ENCODE measurements at places on chromosomes 16 and 17. TPM values are rescaled to one million over a fixed set of nuclear protein-coding genes. Genes with fewer than 3 reads are reported as not detected.

DNA sequence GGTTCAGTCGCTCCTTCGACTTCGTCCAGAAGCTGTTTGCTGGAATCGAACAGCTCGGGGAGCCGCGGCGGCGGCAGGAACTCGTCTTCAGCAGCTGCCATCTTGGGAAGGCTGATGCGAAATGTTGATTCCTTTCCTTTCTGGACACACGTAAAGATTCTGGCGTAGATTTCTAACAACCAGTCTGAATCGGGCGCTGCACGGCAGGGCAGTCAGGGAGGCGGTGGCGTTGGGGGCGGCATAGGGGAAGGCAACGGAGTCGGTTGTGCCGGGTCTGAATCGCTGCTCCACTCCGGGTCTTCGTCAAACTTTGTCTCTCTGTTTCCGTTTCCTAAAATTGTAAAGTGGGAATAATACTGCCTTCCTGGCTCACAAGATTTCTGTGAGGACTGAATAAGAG is 30.3 kb downstream of the TEX14 start:
- no peak for DNase-seq

- no peak for DNase-seq
Measured at GRCh38 chr16:80743772-80744171, 60.6 kb downstream of the CDYL2 start.

DNA sequence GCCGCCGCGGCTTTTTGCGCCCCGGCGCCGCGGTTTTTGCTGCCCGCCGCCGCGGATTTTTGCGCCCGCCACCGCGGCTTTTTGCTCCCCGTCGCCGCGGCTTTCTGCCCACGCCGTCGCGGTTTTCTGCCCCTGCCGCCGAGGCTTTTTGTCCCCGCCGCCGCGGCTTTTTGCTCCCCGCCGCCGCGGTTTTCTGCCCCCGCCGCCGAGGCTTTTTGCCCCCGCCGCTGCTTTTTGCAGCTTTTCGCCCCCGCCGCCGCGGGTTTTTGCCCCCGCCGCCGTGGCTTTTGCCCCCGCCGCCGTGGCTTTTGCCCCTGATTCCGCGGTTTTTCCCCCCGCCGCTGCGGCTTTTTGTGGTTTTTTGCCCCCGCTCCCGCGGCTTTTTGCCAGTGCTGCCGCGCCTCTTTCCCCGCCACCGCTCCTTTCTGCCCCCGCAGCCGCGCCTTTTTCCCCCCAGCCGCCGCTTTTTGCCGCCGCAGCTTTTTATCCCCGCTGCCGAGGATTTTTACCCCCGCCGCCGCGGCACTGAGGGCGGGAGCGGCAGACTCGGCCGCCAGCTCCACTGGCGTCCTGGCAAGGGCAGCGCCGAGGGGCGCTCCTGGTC is 518.6 kb upstream of the WSB1 start:
- no peak for DNase-seq

DNA sequence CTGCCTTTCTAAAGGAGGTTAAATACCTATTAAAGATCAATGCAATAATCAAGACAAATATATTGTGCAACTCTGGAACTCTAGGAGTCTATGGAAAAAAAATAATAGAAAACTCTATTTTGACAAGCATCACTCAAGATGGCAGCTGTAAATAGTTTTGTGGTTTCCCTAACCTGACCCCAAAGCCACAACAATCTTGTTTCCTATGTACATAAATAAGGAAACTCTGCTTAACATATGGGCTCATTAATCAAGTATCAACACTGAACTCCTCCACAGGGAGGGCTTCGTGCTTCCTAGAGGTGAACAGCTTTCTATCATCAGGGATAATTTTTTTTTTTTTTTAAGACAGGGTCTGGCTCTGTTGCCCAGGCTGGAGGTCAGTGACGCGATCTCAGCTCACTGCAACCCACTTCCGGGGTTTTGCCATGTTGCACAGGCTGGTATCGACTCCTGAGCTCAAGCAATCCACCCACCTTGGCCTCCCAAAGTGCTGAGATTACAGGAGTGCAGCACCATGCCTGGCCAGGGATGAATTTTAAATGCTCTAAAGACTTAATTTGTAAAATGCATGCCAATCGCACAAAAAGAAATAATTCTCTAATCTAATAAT is 42.5 kb downstream of the ARHGAP17 start:
- no peak for DNase-seq

- no peak for DNase-seq
Measured at GRCh38 chr16:21226749-21227148, 6.8 kb upstream of the ANKS4B start.

DNA sequence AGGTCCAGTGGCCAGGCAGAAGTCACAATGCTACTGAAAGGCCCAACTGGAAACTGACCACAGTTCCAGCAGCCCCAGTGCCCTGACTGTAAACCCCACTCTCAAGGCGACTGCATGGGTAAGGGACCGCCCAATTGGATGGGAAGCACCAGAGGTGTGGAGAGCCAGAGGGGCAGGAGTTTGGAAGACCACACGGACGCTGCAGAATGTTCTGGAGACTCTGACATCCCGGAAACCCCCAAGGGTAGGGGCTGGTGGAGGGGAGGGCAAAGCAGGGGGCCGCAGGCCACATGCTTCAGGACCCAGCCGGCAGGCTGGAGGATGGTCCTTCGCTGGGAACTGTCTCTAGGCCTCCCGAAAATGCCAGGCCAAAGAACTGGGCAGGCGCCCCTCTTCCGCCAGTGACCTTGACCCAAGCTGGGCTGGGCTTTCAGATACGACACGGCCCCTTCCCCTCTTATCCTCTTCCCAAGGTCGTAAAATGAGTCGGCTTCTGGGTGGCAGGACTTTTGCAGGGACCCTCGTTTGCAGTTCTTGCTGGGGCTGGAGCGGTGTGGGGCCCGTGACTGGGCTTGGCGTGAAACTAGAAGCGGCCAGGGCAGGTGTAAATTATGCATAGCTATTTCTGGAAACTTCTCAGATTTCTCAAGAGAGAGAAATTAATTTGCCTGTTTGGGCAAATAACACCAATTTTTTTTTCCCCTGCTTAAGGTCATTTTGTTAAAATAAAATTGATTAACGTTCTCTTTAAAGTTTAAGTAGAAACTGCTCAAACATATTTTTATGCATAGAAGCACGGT is 110.2 kb downstream of the C16orf78 start:
- DNase-seq = no peak

Gene NLRC3
- not detected for total RNA-seq

Gene MRM3
- 13.2 TPM for total RNA-seq

Gene TEKT1
- not detected for total RNA-seq

- no peak for DNase-seq
Measured at GRCh38 chr17:59298521-59298920, 32.9 kb upstream of the YPEL2 start.

Gene PIK3R6
- total RNA-seq = not detected

GRCh38 chr16:58046936-58047335 is 21.4 kb downstream of the MMP15 start:
- no peak for DNase-seq

GRCh38 chr16:29784901-29785500 is 5.5 kb upstream of the KIF22 start:
- no peak for DNase-seq

Gene ERN2
- total RNA-seq = 0.66 TPM

GRCh38 chr17:82616021-82616711 is 32.1 kb downstream of the WDR45B start:
- DNase-seq = no peak

Gene KRTAP17-1
- total RNA-seq = not detected

Gene TOX3
- total RNA-seq = not detected

GRCh38 chr17:34692920-34693319 is 113.5 kb downstream of the TMEM132E start:
- no peak for DNase-seq

Gene GRB7
- not detected for total RNA-seq

DNA sequence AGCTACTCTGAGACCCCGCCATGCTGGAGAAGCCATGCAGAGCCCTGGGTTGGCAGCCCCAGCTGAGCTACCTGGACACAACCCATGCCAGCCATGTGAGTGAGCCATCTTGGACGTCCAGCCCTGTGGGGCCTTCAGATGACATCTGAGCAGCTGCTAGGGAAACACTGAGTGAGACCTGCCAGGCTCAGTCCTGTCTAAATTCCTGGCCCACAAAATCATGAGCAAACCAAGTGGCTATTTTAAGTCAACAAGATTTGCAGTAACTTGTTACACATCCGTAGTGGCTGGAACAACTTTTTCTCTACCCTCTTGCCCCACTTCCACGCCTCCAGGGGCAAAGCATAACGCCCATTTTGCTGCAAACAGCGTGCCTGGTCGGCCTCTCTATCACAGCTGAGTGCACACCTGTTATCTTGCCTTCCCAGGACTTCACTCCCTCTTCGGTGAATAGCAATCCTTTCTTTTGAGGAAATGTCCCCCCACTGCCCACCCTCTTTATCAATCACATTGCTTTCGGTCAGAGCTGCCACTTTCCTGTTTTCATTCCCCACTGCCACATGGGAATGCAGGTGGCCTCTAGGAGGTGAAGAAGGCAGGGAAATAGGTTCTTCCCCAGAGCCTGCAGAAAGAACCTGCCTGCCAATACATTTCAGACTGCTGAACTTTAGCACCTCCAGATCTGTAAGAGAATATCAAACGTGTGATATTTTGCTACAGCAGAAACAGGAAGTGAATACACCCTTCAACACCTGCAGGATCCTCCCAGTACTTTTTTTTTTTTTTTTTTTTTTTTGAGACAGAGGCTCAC is 7.4 kb upstream of the SCIMP start:
- DNase-seq = no peak

Gene ERN1
- total RNA-seq = 14.6 TPM

Gene SCGB1C2
- total RNA-seq = not detected

DNA sequence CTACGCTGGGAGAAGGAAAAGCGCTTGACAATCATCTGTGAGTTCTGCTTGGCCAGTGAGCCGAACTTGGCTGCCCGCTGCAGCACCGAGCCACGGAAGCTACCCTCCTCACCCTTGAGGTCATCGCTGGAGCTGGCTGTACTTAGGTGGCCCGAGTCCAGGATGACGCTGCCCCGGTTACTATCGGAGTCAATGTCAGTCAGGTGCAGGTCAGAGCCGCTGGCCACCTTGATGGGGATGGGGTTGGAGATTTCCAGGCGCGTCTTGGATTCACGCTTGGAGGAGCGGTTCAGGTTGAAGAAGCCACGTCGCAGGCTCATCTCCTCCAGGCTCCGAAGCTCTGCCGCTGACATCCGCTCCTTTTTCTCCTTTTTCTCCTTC is 13.7 kb downstream of the MYO18A start:
- no peak for DNase-seq

GRCh38 chr16:77674888-77675287 is 47.4 kb upstream of the NUDT7 start:
- DNase-seq = peak; percentile 46

DNA sequence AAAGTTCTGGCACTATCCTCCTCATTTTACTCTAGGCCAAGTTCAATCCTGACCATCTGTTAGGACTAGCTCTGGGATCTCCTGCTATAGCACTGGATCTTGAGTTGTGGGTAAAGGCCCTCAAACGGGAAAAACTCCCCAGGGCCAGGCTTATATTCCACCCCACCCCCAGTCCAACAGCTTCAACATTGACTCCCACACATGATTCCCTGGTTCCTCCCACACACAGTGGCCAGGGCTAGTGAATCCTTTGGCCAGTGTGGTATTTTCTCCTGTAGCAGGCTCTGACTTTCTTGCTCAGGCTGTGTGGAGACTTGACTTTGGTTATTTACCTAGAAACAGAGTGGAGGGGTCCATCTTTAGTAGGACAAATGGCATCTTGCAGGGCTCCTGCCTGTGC is 10.3 kb upstream of the AKAP10 start:
- no peak for DNase-seq

- DNase-seq = no peak
Measured at GRCh38 chr16:83538707-83539106, 269.1 kb upstream of the HSBP1 start.

- no peak for DNase-seq
Measured at GRCh38 chr16:76910931-76911330, 280.1 kb upstream of the MON1B start.

Gene SMIM22
- total RNA-seq = not detected

DNA sequence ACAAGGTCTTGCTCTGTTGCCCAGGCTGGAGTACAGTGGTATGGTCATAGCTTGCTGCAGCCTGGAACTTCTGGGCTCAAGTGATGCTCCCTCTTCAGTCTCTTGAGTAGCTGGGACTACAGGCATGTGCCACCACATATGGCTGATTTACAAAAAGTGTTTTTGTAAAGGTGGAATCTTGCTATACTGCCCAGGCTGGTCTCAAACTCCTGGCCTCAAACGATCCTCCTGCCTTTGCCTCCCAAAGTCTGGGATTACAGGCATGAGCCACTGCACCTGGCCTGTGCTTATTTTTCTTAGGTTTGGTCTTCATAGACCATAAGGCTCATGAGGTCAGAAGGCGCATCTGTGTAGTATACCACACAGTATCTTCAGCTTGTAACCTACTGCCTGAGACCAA is 5.3 kb downstream of the CLEC19A start:
- DNase-seq = no peak

DNA sequence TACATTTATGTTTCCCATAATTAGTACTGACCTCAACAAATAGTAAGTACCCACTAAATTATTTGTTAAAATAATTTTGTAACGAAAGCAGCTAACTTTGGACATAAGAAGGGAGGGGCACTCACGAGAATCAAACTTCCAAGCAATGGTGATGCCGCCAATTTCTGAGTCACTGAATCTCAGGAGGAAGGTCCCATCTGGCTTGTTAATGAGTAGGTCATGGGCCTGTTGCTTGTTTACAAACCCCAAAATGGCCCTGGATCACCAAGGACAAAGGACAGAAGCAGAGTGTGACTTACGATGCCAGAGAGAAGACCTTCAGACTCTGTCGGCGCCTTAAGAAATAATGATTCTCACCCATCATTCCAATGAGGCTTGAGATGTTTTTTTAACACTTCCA is 15.8 kb upstream of the GHDC start:
- no peak for DNase-seq
